ENCODE measurements at places on chromosomes 12 and 14.

GRCh38 chr14:42869681-42870080, 1263.0 kb downstream of the LRFN5 start:
- no peak for DNase-seq

- DNase-seq, result no peak
These were observed 495.4 kb upstream of the SEL1L start for GRCh38 chr14:82029038-82029437.

GRCh38 chr12:6390084-6390799, 6.3 kb downstream of the LTBR start:
- DNase-seq, result no peak

DNA sequence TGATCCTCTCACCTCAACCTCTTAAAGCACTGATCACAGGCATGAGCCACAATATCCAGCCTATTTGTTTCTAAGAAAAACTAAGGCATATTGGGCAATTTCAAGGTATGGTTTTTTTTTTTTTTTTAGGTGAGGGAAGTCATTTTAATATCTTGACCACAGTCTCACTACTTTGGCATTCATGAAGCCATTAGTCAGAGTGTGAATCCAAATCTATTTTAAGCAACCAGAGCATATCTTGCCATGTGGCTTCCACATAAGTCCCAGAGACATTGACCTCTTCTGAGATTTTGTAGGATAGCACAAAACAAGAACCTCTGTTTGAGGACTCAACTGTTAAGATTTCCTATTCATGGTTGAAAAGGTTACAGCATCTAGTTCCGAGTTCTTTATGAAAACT, 130.3 kb upstream of the RBM19 start:
- no peak for DNase-seq

DNA sequence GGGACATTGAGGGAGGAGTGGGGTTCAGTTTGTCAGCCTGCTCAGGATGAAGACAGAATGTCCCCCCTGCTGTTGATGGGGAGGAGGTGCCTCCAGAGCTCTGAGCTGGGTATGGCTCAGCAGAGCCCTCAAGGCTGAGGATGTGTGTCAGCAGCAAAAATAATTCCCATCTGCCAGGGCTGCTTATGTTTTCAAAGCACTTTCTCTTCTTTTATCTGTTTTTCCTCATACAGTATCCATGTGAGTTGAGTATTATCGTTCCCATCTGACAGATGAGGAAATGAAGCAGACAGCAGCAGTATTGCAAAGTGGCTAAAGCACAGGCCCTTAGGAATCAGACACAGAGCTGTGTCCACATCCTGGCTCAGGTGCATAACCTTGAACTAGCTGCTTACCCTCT, 94.1 kb downstream of the SLC8A3 start:
- DNase-seq, result no peak

- DNase-seq, result no peak
These were observed 600.8 kb downstream of the TRHDE start for GRCh38 chr12:72872996-72873395.

- DNase-seq, result no peak
These were observed 194.7 kb downstream of the BCL11B start for GRCh38 chr14:99077076-99077843.

DNA sequence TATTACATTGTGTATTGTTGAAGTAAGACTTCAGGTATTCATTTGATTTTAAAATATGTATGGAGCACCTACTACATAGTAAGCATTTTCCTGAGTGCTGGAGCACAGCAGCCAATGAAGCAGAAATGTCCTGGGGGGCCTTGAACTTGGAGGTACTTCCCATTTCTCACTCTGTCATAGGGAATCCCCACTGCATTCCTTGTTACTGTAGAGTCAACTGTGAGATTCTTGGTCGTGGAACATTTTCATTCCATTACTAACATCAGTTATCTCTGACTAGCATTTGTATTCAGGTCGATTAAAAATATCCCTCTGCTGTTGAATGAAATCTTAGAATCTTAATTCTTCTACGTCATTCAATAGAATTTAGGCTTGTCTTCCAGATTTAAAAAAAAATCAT, 66.7 kb downstream of the PDE3A start:
- DNase-seq, result no peak

GRCh38 chr14:95920769-95921438, 44.3 kb downstream of the TUNAR start:
- DNase-seq, result no peak

- DNase-seq, result no peak
These were observed 203.1 kb downstream of the ITPR2 start for GRCh38 chr12:26629864-26630263.

DNA sequence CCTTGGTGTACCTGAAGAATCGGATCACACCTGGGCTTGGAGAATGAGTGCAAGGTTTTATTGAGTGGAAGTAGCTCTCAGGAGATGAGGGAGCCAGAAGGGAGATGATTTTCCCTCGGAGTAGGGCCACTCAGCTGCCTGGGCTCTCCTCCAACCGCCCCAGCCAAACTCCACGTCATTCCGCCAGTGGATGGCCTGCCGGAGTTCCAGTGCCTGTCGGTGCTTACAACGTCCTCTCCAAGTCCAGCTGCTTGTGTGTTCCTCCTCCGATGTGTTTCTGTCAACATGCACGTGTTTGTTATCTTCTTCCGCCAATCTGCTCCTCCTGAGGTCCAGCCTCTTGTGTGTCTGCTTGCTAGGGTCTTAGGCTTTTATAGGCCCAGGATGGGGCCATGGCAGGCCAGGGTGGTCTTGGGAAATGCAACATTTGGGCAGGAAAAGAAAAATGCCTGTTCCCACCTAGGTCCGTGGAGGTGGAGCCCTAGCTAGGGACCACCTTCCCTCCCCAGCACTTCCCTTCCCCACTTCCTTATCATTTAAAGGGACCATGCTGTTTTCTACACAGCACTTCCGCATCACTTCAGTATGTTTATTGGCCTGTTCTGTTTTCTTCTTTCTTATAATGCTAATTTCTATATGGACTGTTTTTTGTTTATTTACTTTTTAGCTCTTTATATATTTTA, 343.2 kb downstream of the PDZRN4 start:
- DNase-seq, result no peak

- DNase-seq, result no peak
These were observed 107.6 kb downstream of the RFLNA start for GRCh38 chr12:124402248-124403066.

DNA sequence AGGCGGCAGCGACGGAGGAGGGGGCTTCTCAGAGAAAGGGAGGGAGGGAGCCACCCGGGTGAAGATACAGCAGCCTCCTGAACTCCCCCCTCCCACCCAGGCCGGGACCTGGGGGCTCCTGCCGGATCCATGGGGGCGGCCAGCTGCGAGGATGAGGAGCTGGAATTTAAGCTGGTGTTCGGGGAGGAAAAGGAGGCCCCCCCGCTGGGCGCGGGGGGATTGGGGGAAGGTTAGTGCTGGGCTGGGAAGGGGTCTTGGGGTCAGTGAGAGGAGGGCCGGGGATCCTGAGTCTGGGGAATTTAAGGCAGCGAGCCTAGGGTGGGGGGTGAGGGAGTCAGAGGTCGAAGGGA, 203 bp downstream of the NFATC4 start:
- no peak for DNase-seq

All from NCI-H1930 (cell line).